ENCODE measurements at places on chromosomes 2 and 18. TPM values are rescaled to one million over a fixed set of nuclear protein-coding genes. Genes with fewer than 3 reads are reported as not detected.

Gene RESP18
- total RNA-seq = 1.2 TPM

Gene CELF4
- 50.9 TPM for total RNA-seq

Gene MCEE
- 7.4 TPM for total RNA-seq

Gene PDCL3
- total RNA-seq = 5.9 TPM

Gene L3MBTL4
- 19.7 TPM for total RNA-seq

Gene WDR43
- 32.2 TPM for total RNA-seq

Gene SKA1
- 2.0 TPM for total RNA-seq

Gene ZAP70
- total RNA-seq = 0.49 TPM

Gene NTSR2
- 0.25 TPM for total RNA-seq

Gene ADD2
- total RNA-seq = 385 TPM

Gene SCTR
- 0.49 TPM for total RNA-seq

Gene LONRF2
- total RNA-seq = 70.8 TPM

Gene CAPN10
- 18.2 TPM for total RNA-seq

Gene CPO
- not detected for total RNA-seq

Gene CLEC4F
- total RNA-seq = not detected

Gene ZSWIM2
- total RNA-seq = 0.49 TPM

Gene SEMA4F
- total RNA-seq = 13.8 TPM

Gene CYP27C1
- 3.4 TPM for total RNA-seq

Gene SIX2
- 0.25 TPM for total RNA-seq

Gene MROH2A
- not detected for total RNA-seq

Gene RAMP1
- 6.4 TPM for total RNA-seq

Gene NFATC1
- total RNA-seq = 0.49 TPM

Gene KIAA2012
- 0.98 TPM for total RNA-seq

Gene NRP2
- total RNA-seq = 22.6 TPM

Measured in temporal lobe (tissue), 4 donors.